ENCODE measurements at places on chromosomes 4 and X.

- DNase-seq = no peak
Measured at GRCh38 chr4:73460913-73461522, 20.5 kb upstream of the AFM start.

GRCh38 chr4:110484767-110485166 is 8.8 kb downstream of the ENPEP start:
- DNase-seq = peak; percentile 92

DNA sequence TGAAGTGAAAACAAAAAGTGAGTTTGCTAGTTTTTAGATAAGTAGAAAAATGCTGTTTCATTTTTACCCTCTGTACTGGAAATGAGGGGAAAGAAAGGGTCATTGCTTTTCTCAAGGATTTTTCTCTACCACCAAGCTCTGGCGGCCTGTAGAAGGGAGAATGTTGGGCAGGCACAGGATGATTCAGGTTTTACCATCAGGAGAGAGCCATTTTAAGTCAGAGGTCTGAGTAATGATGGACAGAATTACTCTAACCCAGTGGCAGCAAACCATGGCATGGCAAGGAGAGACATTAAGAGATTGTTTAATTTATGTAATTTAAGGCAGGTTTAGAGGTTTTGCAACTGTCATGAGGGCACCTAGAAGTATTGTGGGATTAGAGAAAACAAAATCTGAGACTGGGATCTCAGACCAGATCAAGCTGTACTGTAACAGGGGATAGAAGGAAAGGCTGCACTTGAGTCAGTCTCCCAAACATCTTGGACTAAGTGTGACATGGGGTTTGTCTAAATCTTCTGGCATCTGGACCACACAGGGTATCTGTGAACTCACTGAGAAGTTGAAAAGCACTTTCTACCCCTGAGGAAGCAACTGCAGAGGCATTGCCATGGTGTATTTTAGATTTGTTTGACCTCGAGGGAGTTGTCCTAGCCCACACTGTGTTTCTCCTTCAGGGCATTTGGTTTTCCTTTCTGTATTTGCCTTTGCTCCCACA is 81.6 kb downstream of the BANK1 start:
- no peak for DNase-seq

DNA sequence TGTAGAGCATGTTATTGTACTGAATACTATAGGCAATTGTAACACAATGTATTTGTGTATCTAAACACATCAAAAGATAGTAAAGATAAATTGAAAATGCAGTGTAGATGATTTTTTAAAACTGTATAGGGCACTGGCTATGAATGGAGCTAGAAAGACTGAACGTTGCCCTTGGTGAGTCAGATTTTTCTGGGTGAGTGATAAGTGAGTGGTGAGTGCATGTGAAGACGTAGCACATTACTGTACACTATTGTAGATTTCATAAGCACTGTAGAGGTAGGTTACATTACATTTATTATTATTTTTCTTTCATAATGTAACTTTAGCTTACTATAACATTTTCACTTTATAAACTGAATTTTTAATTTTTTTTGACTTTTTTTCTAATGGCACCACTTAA is 1491.6 kb downstream of the TECRL start:
- DNase-seq = no peak

DNA sequence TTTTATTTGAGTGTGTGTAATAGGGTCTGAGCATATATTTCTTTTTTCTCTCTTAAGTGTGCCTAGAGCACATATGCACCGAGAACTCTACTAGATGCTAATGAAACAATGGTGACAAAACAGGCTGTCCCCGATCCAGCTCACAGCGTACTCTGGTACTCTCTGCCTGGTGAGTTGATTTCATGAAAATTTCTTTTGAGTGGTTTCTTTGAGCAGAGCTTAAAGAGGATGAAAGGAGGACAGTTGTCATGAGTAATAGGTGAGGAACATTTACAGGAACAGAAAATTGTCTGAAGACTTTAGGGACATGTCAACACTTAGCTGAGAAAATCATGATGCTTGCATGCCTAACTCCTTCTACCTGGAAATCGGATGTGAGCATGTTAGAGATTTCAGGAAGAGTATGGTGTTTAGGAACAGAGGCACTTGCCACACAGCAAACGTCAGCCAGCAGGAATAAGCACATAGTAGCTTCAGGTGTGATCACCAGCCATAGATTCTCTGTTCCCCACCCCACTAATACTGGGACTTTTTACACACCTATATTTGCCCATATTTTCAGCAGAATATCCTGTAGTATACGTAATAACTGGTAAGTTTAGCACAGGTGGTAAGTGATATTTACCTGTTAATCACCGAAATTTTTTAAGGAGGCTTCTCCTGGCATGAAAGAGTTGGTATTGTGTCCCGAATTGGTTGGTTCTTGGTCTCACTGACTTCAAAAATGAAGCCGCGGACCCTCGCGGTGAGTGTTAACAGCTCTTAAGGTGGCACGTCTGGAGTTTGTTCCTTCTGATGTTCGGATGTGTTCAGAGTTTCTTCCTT is 111.1 kb downstream of the ZNF330 start:
- DNase-seq = no peak

- peak; percentile 36 for DNase-seq
Measured at GRCh38 chr4:114088481-114088880, 109.0 kb upstream of the ARSJ start.

DNA sequence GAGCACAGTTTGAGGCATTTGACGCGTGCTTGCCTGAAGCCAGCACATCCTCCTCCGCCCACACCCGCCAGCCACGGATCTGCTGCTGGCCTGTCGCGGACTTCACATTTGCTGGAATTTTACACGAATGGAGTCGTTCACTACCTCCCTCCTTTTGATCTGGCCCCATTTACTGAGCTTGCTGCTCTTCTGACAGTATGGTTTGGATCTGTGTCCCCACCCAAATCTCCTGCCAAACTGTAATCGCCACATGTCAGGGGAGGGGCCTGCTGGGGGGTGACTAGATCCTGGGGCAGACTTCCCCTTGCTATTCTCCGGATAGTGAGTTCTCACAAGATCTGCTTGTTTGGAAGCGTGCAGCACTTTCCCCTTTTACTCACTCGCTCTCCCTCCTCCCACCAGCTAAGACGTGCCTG is 19.9 kb upstream of the CPLX1 start:
- peak; percentile 29 for DNase-seq

DNA sequence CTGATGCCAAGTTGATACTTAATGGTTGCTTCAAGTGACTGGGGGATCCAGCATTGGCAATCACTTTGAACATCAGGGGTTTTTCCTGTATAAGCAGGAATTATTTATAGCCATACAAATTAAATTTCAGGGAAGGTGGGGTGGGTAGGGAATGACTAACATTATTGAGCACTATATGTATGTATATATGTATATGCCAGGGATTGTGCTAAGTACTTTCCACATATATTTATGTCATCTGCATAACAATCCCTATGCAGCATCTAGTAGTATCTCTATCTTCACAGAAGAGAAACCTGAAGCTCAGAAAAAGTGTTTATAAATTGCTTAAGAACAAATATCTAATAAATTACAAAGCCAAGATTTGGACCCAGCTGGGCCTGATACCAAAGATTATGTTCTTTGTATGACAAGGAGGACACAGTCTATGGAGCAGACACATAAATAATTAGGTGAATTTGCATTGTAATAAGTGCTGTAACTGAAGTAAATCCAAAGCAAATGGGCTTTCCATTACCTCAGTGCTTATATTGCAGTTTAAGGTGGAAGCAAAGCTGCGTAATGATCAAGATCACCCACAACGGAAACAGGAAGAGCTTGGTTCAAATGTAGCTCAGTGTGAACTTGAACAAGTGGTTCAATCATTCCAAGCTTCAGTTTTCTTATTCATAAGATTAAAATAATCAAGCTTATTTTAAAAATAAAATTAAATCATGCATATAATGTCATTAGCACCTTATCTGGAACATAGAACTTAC is 18.9 kb upstream of the RASGEF1B start:
- DNase-seq = no peak

DNA sequence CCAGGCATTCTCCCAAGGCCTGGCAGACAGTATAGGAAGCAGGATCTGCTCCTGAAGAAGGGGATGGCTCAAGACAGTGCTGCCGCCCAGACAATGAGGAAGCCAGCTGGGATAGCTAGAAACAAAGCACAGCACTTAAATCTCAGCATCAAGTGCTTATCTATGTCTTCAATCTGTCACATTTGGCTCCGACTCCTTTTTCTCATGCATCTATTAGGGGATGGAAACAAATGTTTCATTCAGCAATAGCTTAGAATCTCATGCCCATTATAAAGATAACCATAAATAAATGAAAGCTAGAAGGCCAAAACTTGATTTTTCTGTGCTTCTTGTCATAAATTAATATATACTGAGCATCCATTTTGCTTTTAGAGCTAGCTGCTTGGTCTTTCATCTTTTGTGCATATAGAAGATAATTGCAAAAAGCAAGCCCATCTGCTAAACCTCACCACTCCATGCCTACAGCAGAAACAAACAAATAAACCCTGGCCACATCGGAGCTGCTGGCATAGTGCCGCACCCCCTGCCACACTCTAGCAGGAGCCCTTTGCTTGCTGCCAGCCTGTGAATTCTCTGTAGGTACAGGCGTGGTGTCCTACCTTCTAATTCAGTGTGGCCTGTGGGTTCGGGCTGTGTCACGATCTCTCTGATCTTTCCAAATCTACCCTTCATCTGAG is 75.9 kb downstream of the AASDH start:
- no peak for DNase-seq

DNA sequence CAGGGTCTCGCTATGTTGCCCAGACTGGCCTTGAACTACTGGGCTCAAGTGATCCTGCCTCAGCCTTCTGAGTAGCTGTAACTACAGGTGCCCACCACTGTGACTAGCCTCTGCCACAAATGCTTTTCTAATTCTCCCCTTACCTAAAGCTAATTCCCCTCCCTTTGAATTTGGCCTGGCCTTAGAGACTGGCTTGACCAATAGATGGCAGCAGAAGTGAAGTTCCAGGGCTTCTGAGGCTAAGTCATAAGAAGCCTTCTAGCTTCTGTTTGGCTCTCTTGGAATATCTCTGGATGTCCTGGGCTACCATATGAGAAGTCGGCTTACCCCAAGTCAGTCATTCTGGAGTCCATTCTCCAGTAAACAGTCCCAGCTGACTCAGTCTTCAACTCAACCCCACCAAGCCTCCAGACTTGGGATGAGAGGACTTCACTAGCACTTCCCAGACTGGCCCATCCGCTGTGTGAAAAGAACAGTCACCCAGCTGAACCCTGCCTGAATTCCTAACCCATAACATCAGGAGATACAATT is 61.0 kb downstream of the HPRT1 start:
- DNase-seq = peak; percentile 68

GRCh38 chr4:7332216-7333023 is 102.3 kb downstream of the PSAPL1 start:
- DNase-seq = peak; percentile 75

GRCh38 chr4:187357045-187357643 is 633.5 kb upstream of the FAT1 start:
- no peak for DNase-seq

DNA sequence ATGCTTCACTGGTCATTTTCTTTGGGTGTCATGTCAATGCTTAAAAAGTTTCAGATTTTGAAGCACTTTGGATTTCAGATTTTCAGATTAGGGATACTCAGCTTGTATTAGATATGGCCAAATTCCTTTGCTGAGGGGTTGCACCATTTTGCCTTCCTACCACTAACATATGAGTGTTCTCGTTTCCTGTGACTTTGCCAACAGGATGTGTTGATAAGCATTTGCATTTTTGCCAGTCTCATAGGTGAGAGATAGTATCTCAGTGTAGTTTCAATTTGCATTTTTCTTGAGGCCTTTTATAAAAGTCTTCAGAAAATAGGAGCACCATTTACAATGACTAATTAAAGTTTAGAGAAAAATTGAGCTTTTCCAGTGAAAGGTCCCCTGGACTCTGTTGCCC is 71.6 kb upstream of the CLCN4 start:
- DNase-seq = no peak

DNA sequence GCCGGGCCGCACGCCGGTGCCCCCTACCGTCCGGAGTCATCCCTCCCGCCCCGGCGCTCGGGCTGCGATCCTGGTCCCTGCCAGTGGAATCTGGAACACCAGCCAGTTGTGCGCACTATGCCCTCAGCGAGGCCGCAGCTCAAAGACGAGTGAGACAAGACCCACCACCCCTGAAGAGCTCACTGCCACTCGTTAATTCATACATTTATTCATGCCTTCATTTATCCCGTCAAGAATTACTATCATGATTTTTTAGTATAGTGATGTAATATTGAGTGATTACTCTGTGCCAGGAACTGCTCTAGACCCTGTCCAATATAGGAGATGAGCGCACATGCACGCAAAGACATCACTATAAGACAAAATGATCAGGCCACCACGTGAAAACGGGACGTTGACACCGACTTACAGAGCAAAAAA is 247 bp upstream of the PPA2 start:
- DNase-seq = peak; percentile 81

GRCh38 chr4:43607827-43608461 is 715.4 kb downstream of the GRXCR1 start:
- no peak for DNase-seq

- no peak for DNase-seq
Measured at GRCh38 chrX:79182616-79183015, 38.1 kb downstream of the GPR174 start.

DNA sequence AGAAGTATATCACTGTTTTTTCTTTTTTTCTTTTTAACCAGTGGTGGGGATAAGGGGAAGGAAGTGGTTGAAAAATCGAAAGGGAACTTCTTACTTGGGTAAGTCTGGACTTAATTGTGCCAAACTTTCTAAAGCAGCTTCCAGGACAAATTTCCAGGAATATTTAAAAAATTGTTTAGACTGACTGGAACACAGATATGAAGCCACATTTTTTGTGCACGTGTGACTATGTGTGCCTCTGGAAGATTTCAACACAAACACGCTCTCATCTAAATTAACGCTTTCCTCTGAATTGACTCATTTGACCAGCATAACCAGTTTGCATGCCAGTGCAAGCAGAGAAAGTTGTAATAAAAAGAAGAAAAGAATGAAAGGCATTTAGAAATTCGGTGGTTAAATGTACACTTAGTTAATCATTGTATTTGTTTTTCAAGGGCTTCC is 18.8 kb upstream of the YTHDC1 start:
- DNase-seq = peak; percentile 98

GRCh38 chr4:2425386-2426068 is 6.8 kb downstream of the CFAP99 start:
- DNase-seq = no peak

- no peak for DNase-seq
Measured at GRCh38 chr4:160019936-160020335, 917.1 kb downstream of the RAPGEF2 start.

- DNase-seq = peak; percentile 90
Measured at GRCh38 chr4:147736458-147736857, 4.6 kb downstream of the ARHGAP10 start.
